ENCODE measurements at places on chromosomes 2 and 18. TPM values are rescaled to one million over a fixed set of nuclear protein-coding genes. Genes with fewer than 3 reads are reported as not detected.

The BMPR2 gene
- 105 TPM for total RNA-seq

The FKBP7 gene
- 44.4 TPM for total RNA-seq

The SERPINB11 gene
- not detected for total RNA-seq

The HOXD10 gene
- 15.5 TPM for total RNA-seq
